ENCODE measurements at places on chromosomes 7 and 10.

DNA sequence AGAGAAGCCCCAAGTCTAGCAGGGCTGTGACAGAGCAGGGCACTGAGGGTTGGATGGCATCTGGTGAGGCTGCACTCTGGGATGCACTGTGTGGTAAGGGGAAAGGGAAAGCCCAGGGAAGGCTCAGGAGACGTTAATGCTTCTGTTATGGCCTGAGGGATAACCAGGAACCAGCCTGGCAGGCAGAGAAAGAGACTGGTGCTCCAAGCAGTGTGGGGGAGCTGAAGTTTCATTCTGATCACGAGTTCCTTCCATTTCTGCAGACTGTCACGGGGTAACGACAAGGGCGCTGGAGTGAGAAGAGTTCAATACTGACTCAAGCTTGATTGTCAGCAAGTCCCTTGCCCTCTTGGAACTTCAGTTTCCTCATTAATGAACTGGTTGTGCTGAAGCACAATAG lies 730.9 kb downstream of the GRID1 start:
- DNase-seq = no peak

GRCh38 chr7:99034932-99035722 lies 108.8 kb downstream of the SMURF1 start:
- DNase-seq = no peak

GRCh38 chr7:50864694-50865093 lies 82.0 kb upstream of the GRB10 start:
- no peak for DNase-seq

DNA sequence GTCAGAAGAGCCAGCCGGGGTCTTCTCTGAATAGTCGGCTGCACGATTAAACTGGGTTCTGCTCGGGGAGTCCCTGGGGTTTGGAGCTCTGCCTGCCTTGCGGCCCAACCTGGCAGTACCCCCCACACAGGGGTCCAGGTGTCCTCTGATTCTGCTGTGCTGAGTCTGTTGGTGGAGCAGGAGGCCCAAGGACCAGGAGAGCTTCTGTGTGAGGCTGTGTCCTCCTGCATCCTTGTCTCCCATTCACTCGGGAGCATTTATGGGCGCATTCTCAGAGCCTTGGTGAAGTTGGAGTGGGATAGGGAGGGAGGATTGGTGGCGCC lies 14.2 kb downstream of the INPP5A start:
- DNase-seq = no peak

GRCh38 chr10:96992721-96993120 lies 160.6 kb downstream of the LCOR start:
- no peak for DNase-seq

GRCh38 chr10:51808187-51808586 lies 108.8 kb upstream of the CSTF2T start:
- DNase-seq = no peak

GRCh38 chr7:87878208-87878735 lies 2.0 kb downstream of the DBF4 start:
- DNase-seq = no peak

DNA sequence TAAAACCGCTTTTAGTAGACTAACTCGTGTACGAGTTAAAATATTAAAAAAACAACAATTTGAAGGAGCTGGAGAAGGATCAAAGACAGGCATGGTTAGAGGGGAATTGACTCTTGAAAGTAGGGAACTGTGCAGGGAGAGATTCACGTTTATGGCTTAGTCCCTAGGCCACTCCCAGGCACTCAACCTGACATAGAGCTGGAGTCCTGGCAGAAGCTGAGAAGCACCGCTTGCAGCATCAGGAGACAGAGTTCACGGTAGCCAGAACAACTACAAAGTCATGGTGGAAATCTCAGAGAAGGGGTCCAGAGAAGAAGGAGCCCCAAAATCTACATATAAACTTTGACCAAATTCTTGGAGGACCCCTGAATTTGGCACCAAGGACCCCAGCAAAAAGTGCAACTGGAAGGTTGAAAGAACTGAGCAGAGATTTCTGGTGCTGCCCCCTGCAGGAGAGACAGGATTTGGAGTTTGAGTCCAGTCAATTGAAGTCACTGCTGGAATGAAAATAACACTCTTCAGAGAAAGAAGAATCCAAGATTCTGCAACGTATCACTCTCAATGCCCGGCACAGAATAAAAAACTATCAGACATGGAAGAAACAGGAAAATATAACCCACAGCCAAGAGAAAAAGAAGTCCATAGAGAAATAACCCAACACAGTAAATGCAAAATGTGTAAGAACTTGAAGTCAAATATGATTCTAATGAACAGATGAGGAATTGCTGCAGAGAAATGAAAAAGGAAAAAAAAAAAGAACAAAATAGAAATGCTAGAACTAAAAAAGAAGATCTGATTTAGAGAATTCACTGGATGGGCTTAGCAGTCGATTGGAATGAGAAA lies 493.3 kb upstream of the PODXL start:
- DNase-seq = peak; percentile 43

DNA sequence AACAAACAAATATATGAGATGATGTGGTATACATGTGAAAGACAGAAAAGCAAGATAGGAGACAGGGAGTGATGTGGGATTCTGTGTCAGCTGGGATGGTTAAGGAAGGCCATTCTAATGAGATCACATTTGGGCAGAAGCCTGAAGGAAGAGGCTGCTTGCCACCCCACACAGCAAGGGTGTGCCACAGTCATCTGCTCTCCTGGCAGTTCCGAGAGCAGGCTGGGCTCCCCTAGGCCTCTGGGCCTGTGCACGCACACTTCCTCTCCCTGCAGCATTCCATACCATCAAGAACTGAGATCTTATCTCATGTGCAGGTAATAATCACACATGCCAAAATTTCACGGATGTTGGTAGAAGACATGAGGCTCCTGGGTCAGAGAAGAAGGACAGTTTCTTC lies 43.1 kb downstream of the SYPL1 start:
- DNase-seq = no peak

DNA sequence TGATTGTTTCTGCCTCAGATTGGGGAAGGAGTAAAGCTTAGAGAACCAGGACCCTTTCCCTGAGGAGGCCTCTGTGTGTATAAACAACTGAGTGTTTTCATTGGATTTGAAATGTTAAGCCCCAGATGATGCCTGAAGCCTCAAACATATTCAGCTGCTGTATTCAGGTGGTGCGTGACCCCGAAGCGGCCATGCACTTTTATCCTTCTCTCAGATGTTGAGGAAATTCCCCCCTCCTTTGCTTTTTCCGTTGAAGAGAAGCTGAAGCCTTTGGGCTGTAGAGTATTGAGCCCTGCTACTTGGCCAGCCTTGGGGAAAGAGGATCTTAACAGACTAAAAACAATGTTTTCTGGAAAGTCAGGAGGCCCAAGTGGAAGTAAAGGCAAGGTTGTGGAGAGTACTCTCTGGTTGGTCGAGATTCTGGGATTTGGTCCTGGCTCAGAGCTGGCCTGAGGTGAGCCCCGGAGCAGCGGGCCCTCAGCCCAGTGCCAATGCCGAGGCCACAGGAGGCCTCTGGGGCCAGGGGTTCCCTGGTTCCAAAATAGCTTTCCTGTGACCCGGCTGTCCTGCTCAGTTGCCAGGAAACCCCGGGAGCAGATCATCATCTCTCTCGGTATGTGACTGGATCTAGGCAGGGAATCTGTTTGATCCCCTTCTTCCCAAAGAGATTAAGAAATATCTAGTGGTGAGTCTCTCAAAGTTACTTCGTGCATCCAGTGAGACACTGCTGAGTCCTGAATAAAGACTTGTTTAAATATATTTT lies 22.5 kb downstream of the FKBP6 start:
- DNase-seq = no peak

GRCh38 chr7:33547880-33548279 lies 357.5 kb upstream of the BMPER start:
- DNase-seq = no peak

DNA sequence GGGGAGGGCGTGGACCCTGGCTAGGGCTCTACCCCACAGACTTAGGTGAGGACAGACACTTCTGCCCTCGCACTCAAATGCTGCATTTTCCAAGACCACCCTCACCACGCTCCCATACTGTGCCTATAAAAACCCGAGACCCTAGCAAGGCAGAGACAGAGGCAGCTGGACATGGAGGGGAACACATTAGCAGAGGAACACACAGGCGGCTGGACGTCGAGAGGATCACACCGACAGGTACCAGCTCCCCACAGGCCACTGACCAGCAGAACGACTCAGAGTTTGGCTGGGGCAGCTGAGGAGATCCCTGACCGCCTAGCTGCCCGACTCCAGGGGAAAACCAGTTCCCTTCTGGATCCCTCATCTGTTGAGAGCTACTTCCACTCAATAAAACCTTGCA lies 338.2 kb upstream of the SMIM30 start:
- DNase-seq = no peak

- peak; percentile 69 for DNase-seq
These were observed 45.2 kb upstream of the BHLHA15 start for GRCh38 chr7:98165827-98166667.

DNA sequence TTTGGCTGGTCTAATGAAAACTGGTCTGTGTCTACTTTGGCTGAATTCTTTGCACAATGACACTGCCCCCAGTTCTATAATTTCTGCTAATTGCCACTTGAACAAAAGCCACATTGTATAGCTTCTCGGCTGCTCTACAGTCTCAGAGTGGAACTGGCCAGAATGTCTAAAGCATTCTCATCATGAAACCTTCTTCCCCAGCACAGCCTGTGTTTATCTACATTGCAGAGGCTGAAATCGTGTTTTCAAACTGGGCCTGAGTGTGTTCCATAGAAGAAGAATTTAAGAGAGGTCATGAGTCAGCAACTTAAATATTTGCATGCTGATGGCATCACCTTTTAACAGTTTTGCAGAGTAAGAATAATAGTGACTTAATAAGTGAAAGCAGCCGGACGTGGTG lies 177.2 kb downstream of the BUB3 start:
- no peak for DNase-seq

- no peak for DNase-seq
These were observed 150.0 kb downstream of the PRKAG2 start for GRCh38 chr7:151726652-151727578.

GRCh38 chr7:6631605-6632004 lies 5.5 kb upstream of the ZNF316 start:
- DNase-seq = no peak

DNA sequence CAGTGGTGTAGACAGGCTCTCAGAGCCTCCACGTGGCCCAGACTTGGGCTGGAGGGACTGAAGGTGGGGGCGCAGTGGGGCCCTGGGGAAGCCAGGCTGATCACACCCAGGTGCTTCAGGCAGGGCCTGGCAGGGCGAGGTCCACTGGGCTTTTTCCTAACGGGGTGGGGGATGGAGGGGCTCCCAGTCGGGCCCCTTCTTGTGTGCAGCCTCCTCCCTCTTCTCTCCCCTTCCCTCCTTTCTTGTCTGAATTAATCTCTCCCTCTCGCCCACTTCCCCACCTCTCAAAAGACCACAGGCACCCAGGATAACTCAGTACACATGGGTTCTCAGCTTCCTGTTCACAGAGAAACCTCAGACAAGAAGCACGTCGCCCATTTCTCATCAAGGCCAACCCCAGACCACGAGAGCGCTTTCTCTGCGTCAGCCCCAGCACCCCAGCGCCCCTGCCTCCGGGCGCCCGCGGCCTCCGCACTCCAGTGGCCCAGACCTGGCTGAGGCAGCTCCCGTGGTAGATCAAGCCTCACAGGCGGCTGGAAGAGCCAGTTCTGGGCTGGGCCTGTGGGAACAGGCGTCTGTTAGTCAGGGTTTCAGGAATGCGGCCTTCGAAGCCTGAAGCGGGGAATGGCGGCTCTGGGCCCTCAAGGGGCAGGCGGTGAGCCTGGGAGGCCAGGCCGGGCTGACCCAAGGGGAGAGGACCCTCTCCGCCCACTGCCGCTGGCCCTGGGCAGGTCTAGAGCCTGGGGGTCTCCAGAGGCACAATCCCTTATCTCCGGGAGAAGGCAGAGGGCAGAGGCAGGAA lies 50.6 kb downstream of the PWWP2B start:
- DNase-seq = peak; percentile 88

DNA sequence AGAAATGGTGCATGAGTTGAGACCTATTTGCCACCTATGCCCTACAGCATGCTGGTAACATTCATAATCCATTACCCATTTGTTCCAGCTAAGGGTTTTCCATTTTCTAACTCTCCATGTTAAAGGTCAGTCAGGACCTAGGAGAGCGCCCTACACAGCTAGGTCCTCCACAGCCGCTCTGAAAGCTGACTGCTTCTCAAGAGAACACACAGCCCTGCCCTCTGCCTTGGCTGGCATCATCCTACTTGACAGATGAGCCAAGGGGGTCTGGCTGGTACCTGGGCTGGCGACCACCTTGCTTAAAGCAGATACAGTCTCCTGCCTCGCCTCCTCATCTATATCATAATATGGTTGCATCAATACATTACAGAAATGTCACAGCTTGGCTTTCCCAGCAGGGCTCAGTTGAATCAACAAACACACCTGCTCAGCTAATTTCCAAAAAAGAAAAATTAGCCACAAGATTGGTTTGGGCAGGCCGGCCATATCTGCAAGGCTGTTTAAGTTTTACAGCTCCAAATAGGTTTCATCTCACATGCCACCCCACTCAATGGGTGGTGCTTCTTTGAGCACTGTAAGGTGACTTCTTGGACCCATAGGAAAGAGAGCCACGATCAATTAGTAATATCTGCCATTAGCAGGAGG lies 17.3 kb downstream of the TLL2 start:
- no peak for DNase-seq

- peak; percentile 77 for DNase-seq
These were observed 682 bp upstream of the RGS10 start for GRCh38 chr10:119542988-119543813.

DNA sequence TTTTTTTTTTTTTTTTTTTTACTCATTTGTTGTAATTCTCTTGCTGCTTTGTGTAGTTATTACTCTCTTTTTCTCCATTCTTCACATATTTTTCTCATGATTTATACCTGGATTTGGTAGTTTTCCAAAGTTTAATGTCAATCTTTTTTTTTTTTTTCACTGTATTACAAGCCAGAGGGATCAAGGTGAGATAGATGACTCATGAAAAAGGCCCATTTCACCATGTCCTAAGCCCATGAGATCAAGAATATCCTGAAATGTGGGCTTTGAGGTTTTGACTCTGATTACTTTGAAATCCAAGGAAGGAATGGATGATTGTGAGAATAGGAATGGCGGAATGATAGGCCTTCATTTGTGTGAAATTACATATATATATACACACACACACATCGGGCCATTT lies 31.1 kb downstream of the TAX1BP1 start:
- no peak for DNase-seq

GRCh38 chr7:76011442-76011861 lies 17.1 kb upstream of the TMEM120A start:
- DNase-seq = no peak

- no peak for DNase-seq
These were observed 38.7 kb downstream of the NPS start for GRCh38 chr10:127587668-127588365.

DNA sequence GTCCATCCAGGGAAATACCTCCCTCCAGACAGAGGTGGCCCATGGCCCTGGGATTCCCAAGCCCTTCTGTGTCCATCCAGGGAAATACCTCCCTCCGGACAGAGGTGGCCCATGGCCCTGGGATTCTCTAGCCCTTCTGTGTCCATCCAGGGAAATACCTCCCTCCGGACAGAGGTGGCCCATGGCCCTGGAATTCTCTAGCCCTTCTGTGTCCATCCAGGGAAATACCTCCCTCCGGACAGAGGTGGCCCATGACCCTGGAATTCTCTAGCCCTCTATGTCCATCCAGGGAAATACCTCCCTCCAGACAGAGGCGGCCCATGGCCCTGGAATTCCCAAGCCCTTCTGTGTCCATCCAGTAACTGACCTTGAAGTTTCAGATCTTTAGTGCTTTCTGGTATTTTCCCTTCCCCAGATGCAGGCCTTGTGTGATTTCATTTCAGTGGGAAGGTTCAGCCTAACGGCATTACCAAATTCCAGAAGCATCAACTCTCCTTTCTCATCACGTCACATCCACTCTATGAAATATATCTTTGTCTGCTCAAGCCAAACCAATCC lies 28.8 kb upstream of the DIP2C start:
- DNase-seq = no peak
